ENCODE measurements at places on chromosomes 4 and X.

GRCh38 chr4:77921701-77922100, 59.1 kb downstream of the MRPL1 start:
- no peak for DNase-seq

- DNase-seq: no peak
Measured at GRCh38 chr4:158949099-158949498, 153.8 kb upstream of the RAPGEF2 start.

- DNase-seq: no peak
Measured at GRCh38 chr4:148430854-148431253, 11.4 kb downstream of the NR3C2 start.

DNA sequence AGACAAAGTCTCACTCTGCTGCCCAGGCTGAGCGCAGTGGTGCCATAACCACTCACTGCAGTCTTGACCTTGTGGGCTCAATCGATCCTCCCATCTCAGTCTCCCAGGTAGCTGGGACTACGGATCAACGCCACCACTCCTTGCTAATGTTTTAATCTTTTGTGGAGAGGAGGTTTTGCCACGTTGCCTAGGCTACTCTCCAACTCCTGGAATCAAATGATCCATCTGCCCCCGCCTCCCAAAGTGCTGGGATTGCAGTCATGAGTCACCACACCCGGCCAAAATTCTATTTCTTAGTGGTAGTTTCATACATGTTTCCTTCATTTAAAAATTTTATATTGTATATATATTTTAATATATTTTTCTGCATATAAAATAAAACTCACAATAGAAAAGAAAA, 125.8 kb upstream of the CLNK start:
- DNase-seq: no peak

DNA sequence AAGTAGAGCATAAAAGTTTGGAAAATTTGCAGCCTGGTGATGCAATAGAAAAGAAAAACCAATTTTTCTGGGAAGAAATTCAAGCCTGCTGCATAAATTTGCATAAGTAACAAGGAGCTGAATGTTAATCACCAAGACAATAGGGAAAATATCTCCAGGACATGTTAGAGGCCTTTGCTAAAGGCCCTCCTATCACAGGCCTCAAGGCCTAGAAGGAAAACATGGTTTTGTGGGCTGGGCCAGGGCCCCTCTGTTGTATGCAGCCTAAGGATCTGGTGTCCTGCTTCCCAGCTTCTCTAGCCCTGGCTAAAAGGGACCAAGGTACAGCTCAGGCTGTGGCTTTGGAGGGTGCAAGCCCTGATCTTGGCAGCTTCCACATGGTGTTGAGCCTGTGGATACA, 6.2 kb upstream of the RTL3 start:
- no peak for DNase-seq

- no peak for DNase-seq
Measured at GRCh38 chr4:41339812-41340809, 83.4 kb downstream of the UCHL1 start.

GRCh38 chrX:148647651-148648050, 147.2 kb downstream of the AFF2 start:
- DNase-seq: no peak

GRCh38 chr4:37812713-37813112, 13.8 kb upstream of the PGM2 start:
- no peak for DNase-seq

- DNase-seq: no peak
Measured at GRCh38 chr4:179182741-179183140, 1740.5 kb upstream of the AGA start.

- no peak for DNase-seq
Measured at GRCh38 chr4:109846395-109847098, 1.4 kb upstream of the LRIT3 start.

GRCh38 chr4:76895619-76896018, 2.3 kb downstream of the SOWAHB start:
- DNase-seq: no peak

- no peak for DNase-seq
Measured at GRCh38 chrX:2224161-2224560, 276.6 kb downstream of the DHRSX start.

DNA sequence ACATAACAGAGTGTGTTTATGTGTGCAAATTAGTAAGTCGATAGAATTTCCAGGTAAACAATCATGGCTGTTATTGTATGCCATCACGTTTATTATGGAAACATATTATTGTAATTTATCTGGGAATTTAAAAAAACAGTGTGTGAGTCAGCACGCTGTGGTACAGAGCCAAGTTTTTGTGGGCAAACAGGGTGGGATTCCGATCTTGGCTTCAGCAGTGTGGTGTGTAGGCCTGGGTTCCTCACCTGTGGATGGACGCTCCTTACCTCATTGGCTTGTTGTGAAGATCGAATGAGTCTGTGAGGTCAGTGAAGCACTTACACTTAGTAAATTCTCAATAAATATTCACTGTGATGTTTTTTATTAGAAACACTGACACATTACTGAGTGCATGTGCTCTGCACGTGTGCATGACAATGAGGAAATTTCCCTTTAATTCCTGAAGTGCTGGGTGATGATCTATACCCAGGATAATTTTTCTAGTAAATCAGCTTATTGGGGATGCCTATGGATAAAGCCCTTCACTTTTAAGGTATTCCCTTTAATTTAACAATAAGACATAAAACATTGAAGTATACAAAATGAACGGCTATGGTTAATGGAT, 36.4 kb downstream of the SLIT2 start:
- DNase-seq: no peak

- DNase-seq: no peak
Measured at GRCh38 chrX:49959602-49960001, 37.2 kb downstream of the CLCN5 start.

DNA sequence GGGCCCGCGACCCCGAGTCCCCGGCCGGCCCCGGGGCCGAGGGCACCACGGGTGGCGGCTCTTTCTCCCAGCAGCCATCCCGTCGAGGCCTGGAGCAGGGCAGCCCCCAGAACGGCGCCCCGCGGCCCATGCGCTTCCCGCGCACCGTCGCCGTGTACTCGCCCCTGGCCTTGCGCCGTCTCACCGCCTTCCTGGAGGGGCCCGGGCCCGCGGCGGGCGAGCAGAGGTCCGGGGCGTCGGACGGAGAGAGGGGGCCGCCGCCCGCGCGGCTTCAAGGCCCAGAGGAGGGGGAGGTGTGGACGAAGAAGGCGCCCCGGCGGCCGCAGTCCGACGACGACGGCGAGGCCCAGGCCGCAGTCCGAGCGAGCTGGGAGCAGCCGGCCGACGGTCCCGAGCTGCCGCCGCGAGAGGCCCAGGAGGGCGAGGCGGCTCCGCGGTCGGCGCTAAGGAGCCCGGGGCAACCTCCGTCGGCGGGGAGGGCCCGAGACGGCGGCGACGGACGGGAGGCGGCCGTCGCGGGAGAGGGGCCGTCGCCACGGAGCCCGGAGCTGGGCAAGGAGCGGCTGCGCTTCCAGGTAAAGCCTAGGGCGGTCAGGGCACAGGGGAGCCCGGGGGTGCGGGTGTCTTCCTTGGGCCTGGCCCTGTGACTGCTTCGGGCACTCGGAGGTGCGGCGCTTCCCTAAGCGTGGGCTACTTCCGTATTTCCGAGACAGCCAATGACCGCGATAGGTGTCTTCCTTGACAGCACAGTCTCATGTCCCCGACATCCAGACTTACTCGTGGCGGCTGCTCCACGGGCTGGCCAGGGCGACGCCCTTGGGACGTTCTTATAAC, 845 bp downstream of the ZAR1 start:
- no peak for DNase-seq

DNA sequence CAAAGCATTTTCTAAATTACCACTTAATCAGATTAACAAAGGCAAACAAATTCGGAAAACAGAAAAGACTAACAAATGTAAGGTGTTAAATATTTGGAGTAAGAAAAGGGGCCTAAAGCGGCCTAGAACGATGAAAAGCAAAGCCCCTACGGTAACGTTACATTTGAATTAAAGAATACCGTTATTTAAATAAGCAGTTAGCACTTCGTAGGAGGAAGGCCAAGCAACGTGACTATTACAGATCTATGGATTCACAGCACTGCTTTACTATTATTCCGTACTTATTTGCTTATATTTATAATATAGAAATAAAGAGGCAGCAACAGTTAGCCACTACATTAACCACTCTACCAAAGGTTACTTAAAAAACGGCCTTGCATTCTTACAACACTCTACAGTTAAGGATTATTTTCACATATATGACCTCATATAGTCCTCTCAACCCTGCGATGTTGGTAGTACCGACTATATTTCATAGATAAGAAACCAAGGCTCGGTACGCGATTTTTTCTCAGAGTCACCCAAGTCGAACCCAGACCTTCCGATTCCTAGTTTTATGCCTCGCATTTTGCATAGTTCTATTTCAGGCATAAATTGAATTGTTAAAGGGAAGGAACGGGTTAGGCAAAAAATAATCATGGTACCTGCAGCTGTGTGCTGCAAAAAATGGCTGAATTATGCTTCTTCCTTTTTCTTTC, 2.9 kb downstream of the KLHL15 start:
- DNase-seq: no peak

GRCh38 chr4:170259631-170260153, 169.9 kb upstream of the AADAT start:
- DNase-seq: no peak
